Stimulated activated CD8-positive, alpha-beta memory T cell treated with anti-CD3 and anti-CD28 coated beads, Interleukin-15, amount 100 ng/mL, for 48 hours (primary cell): ENCODE measurements at places on chromosomes 11 and 22.
A peak's percentile ranks its signal among the peaks of the same experiment; 100 is the strongest.

- DNase-seq = no peak
These were observed 5.9 kb downstream of the TMEM134 start for GRCh38 chr11:67463186-67463585.

DNA sequence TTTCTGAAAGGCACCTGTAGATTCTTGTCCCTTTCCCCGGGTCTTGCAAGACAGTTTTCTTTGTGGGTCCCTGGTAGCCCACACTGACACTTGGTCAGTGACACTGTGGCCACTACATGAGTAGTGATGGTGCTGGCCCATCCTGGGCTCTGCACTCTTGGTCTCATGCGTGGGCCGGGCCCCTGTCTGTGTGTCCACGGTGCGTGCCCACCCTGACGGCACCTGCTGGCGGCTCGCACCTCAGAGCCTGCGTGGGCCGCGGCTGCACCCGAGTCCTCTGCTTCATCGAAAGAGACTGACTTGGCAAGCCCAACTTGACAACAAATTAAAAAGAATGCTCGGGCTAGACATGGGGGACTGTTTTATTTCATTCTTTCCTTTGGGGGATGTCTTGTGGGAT, 37.5 kb downstream of the ADAMTS15 start:
- DNase-seq = no peak

DNA sequence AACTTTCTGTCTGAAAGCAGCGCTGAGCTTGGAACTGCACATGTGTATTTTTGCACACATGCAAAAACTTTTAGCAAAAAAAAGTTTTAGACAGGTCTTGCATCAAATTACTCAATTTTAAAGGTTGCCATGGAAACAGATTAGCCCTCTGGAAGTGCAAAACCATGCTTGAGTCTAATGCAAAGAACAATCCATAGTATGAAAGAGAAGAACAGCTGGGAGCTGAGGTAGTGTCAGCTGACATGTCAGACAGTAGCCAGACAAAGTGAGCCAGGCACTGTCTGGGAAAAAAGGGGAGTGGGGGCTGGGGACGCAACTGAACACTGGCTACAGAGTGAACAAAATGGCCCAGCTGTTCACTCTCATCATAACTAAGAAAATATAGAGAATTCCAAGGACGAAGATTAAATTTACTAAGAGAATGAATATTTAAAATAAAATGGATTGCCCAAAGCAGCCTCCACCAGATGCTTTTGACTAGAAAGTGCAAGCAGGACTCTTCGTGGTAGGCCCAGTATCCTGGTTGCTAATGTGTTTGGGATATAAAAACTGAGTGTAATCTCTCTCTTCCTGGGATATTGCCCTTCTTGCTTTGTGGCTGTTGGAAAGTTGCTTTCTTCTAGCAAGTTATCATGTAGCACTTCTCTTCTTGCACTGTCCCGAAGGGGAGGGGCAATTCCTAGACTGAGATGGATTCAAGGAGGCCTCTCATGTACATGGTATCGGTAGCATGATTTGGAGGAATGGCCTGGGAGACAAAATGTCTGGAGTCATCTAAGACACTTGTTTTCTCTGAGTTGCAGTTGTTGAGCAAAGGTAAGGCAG, 434.1 kb upstream of the FAT3 start:
- DNase-seq = no peak

- no peak for DNase-seq
These were observed 243.1 kb downstream of the ST3GAL4 start for GRCh38 chr11:126598344-126599216.

GRCh38 chr22:25835348-25835747, 93.4 kb downstream of the MYO18B start:
- no peak for DNase-seq

- no peak for DNase-seq
These were observed 498.5 kb downstream of the INSC start for GRCh38 chr11:15613251-15613650.

DNA sequence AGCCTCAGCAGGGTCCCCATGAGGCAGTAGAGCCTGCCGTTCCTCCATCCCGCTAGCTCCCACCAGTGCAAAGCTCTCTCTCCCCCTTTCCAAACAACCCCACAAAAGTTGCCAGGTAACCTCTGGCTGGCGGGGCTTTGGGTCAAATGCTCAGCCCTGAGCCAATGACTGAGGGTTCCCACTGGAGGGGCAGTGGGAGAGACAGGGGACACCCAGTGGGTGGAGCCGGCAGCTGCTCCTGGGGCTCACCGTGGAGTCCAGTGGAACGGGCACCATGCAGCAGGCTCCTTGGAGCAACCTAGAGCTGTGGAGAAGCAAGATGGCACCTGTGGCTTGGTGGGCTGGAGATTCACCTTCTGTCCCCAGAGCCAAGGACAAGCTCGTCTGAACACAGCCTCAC, 25.0 kb upstream of the PPARA start:
- DNase-seq = no peak

DNA sequence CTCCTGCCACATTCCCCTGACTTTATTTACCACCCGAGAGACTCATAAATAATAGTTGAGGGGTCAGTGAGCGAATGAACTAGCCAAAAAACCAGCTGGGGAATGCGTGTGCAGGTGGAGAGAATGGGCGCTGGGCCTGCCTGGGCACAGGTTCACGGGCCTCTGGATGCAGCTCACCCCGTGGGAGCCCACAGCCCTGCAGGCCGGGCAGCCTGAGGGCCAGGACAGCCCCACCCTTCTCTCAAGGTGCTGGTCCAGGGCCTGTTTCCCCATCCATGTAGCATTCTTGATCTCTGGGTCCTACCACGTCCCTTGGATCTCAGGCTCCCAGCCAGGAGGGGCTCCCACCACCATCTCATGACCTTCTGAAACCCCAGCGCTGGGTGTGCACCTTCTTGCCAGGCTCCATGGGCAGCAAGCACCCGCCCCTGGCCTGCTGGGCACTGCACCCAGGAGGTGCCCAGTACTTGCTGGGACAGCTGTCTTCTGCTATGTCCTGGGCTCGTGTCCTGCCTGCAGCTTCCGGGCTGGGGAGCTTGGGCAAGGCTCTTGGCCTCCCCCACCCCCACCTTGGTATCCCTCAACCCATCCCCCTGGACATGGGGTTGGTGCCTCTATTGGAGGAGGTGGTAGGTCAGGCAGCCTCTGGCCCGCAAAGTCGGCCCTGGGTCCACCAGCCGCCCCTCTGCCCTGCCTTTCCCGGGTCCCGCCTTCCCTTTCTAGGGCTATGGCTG, 43.1 kb upstream of the CCDC188 start:
- DNase-seq = no peak

GRCh38 chr11:61832754-61833153, 4.7 kb downstream of the FADS2 start:
- DNase-seq = no peak

GRCh38 chr11:120024586-120024985, 113.3 kb downstream of the TRIM29 start:
- no peak for DNase-seq

- no peak for DNase-seq
These were observed 5.6 kb downstream of the TUB start for GRCh38 chr11:8086571-8086970.

- no peak for DNase-seq
These were observed 68.0 kb downstream of the ZBTB44 start for GRCh38 chr11:130246738-130247137.

DNA sequence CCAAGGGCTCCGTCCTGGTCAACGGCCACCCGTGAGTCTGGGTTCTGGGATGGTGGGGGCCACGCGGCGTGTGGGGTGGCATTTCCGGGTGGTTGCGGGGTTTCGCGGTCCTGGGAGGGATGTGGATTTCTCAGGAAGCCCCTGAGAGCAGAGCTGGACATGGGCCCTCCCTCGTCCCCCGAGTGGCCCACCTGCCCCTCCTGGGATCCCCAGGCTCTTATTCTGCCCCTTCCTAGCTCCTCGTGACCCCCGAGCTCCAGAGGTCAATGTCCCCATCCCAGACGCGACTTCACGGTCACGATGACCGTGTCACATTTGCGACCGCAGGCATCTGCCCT, 4.4 kb downstream of the MUC5AC start:
- DNase-seq = no peak

- DNase-seq = peak; percentile 66
These were observed at the start of gene AP5B1 for GRCh38 chr11:65780770-65781151. AP5B1 (minus strand) TSS chr11:65780976; CDS start chr11:65780591, 385 bp downstream.

DNA sequence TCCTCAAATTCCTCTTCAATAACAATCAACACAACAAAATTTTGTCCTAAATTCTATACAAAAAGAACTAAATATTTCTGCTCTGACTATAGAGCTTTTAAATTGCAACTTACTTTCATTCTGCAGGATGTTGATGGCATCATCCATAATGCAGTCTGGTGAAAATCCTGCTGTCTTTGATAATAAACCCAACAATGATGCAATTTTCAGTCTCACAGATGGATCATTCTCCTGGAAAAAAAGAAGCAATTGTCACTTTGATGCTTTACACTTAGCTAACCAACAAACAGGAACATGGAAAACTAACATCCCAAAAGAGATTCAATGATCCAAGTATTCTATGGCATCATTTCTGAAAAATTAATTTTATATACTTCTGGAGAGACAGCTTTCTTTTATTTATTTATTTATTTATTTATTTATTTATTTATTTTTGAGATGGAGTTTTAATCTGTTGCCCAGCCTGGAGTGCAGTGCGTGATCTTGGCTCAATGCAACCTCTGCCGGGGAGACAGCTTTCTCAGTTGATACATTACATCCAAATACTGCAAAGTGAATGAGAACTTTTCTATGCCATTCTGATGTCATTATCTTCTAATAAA, 13.0 kb downstream of the INTS4 start:
- DNase-seq = no peak
